Right atrium auricular region (tissue), 2 donors: ENCODE measurements at places on chromosomes 6 and 20. TPM values are rescaled to one million over a fixed set of nuclear protein-coding genes. Genes with fewer than 3 reads are reported as not detected.

DNA sequence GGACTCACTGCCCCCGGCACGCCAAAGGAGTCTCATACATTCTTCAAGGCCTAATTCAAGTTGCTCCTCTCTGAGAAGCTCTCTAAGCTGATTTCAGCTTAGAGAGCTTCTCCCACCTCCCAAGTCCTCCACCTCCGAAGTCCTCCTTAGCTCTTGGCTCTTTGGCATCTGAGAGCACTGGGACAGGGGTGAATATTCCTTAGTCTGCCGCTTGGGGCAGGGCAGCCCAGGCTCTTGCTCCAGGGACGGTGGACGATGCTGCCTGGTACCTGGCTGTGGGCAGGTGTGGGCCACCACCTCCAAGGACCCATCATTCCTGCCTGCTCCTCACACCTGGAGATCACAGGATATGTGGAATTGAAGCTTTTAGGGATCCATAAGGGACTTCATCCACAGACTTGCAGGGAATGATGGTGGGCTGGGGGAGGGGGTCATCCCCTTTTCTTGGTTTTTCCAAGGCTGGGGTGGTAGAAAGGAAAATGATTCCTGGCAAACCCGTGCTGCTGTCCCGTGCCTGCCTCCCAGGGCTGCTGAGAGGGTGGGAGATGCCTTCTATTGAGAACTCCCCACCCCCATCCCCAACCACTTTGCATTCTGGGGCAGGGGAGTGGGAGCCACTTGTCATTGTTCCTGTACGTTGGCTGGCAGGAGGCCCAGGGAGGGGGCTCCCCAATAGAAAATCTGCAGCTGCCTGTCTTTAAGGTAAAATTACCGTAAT lies 57.4 kb downstream of the ARHGAP40 start:
- DNase-seq: no peak

GSTA2 gene
- not detected for total RNA-seq

DNA sequence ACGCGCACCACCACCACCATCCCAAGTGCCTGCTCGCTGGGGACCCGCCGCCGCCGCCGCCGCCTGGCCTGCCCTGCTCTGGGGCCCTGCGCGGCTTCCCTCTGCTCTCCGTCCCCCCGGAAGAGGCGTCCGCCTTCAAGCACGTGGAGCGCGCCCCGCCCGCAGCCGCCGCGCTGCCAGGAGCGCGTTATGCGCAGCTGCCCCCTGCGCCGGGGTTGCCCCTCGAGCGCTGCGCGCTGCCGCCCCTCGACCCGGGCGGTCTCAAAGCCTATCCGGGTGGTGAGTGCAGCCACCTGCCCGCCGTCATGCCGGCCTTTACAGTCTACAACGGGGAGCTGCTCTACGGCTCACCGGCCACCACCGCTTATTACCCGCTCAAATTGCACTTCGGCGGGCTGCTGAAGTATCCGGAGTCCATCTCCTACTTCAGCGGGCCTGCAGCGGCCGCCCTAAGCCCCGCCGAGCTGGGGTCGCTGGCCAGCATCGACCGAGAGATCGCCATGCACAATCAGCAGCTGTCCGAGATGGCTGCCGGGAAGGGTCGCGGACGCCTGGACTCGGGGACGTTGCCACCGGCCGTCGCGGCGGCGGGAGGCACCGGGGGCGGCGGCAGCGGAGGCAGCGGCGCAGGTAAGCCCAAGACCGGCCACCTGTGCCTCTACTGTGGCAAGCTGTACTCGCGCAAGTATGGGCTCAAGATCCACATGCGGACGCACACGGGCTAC lies 7.2 kb downstream of the PRDM13 start:
- DNase-seq: no peak

DNA sequence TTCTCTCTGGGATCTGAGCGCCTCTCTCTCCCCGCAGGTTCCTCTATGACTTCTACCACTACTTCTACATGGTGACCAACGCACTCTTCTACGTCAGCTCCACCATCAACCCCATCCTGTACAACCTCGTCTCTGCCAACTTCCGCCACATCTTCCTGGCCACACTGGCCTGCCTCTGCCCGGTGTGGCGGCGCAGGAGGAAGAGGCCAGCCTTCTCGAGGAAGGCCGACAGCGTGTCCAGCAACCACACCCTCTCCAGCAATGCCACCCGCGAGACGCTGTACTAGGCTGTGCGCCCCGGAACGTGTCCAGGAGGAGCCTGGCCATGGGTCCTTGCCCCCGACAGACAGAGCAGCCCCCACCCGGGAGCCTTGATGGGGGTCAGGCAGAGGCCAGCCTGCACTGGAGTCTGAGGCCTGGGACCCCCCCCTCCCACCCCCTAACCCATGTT lies 36.3 kb upstream of the MRGBP start:
- DNase-seq: no peak

HTR1E gene
- total RNA-seq: not detected

OTOR gene
- total RNA-seq: not detected

GRCh38 chr6:43376551-43376981 lies 7.1 kb upstream of the ZNF318 start:
- no peak for DNase-seq

- DNase-seq: no peak
These were observed 12.4 kb downstream of the ADGRF5 start for GRCh38 chr6:46909371-46909770.

UBE2C gene
- total RNA-seq: 1.4 TPM

DNA sequence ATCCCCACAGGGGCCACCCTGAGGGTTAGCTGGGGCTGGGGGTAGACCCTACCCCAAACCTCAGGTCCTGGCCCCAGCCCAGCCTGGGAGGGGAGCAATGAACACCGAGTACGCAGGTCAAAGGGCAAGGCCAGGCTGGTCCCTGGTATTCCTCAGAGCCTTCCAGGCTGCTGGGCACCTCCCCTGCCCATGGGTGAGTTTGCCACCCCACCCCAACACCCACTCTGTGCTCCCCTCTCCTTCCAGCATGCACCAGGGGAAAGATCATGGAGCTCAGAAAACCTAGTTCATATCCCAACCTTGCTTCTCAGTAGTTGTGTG lies 103.9 kb upstream of the FOXP4 start:
- DNase-seq: no peak

DNA sequence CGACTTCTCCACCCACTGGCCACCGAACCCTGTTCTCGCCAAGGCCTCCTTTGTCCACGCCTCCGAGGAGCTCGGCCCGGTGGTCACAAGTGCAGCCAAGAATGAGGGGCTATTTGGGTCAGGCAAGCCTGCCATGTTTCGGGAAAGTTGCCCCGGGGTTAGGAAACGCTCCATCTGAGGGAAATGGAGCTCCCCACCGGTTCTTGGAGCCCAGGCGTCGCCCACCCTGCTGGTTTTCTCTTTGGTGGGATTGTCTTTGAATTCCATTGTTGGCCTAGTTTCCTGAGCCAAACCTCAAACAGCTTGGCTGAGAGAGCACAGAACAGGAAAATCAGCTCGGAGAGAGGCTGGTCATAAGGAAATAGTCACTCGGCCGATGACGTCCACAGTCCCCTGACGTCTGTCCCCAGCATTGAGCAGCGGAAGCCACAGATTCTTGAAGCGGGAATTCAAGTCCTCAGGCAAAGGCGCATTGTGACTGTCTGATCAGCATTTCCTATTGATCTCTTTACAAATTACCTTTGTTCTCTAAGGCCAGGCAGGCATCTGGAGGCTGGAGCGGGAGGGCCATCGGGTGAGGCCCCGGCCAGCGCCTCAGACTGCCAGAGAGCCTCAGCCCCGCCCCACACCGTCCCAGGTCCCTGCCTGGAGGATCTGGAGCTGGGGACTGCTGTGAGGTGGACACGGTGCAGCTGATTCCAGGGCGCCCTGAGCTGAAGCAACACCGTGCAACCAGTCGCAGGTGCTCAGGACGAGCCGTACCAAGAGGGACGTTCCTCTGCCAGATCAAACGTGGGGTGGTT lies 138.6 kb downstream of the DLL1 start:
- peak; percentile 76 for DNase-seq

DNA sequence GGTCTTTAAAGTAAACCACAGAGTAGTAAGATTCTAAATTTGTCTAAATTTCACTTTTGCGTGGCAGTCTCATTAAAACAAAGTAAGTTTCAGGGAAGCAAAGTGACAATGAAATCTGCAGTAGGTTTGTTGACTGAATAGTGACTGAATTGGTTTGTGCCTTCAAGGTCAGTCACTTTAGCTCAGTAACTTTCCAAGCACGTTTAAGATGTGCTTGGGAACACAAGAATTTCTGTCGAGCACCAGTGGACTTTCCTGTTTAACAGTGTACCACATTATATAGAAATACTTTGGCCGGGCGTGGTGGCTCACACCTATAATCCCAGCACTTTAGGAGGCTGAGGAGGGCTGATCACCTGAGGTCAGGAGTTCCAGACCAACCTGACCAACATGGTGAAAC lies 1.7 kb upstream of the CD24 start:
- no peak for DNase-seq

MLN gene
- not detected for total RNA-seq

HAO1 gene
- not detected for total RNA-seq

- no peak for DNase-seq
These were observed 425 bp downstream of the HBS1L start for GRCh38 chr6:135054226-135054568.

OVOL2 gene
- total RNA-seq: not detected

DNA sequence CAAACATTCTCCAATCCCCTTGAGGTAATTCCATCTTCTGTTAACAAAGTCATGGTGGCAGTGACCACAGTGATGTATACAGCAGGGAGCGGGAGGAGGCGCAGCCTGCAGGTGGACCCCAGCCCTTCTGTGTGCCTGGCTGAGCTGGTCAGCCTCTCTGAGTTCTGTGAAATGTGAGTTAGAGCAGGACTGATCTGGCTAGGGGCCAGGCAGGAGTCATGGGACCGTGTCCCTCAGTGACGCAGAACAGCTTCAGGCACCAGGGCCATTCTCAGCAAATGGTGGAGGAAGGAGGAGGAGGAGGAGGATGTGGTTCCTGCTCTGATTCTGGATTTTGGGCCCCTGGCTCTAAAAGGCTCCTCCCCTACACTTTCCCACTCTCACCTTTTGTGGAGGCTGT lies 6.9 kb downstream of the PHACTR3 start:
- DNase-seq: no peak

- no peak for DNase-seq
These were observed 12.8 kb upstream of the ILRUN start for GRCh38 chr6:34709386-34709785.

NAPB gene
- 4.8 TPM for total RNA-seq

- no peak for DNase-seq
These were observed 67.5 kb upstream of the AFDN start for GRCh38 chr6:167759206-167759605.

- DNase-seq: no peak
These were observed 979 bp downstream of the ZNF133 start for GRCh38 chr20:18289306-18289705.

PABPC1L gene
- total RNA-seq: 1.5 TPM

- DNase-seq: no peak
These were observed 42.6 kb upstream of the APCDD1L start for GRCh38 chr20:58557733-58558342.

- DNase-seq: no peak
These were observed 40.7 kb upstream of the UBR2 start for GRCh38 chr6:42522942-42523814.

GRCh38 chr20:35215066-35215956 lies 11.2 kb upstream of the MMP24 start:
- DNase-seq: no peak

DNA sequence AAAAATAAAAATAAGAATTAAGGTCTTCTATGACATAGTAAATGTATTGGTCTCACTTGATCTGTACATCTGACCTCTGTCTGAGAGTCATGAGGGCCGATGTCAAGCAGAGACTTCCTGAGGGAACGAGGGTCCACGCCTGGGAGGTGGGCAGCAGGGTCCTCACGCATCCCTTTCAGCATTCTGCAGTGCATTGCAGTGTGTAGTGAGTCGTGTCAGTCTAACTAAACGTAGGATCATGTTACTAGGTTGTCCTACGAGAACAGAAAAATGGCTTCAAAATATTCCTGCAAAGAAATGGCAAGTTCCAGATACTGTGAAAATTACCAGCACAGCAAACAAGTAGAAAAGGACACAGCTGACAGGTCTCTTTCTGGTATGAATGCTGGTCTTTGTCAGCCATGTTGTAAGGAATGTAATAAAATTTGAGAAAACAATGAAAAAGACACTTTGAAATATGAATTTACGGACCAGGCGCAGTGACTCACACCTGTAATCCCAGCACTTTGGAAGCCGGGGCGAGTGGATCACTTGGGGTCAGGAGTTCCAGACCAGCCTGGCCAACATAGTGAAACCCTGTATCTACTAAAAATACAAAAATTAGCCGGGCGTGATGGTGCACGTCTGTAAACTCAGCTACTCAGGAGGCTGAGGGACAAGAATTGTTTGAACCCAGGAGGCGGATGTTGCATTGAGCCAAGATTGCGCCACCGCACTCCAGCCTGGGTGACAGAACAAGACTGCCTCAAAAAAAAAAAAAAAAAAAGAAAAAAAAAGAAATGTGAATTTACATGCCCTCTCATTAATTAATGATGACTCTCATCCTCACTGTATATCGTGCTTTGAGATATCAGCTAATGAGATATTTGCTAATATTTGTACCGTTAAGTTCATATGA lies 2.4 kb upstream of the AHCY start:
- no peak for DNase-seq

GRCh38 chr6:130368576-130368975 lies 2.8 kb downstream of the TMEM200A start:
- no peak for DNase-seq

DNA sequence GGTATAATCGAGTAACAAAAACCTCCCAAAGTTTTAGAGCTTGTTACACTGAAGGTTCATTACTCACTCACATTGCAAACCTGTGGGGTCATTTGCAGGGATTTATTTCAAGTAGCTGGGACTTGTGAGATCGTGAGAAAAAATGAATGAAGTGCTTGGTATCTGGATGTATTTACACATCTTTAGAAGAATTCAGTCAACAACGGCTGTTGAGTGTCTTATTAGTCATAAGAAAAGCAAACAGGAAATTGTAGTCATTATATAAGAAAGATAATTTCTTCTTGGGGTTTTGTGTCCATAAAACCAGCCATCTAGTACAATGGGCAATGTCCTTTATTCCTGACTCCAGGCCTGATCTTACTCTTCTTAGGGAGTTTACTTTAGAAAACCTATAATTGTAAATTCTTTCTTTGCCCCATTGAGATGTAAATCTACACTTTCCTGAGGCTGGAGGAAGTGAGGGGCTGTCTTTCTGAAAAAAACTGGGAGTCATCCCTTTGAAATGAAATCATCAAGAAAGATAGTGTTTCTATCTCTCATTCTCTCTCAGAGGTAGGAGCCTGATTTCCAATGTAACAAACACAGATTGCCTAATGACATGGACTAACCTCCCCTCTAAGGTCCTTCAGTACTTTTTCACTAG lies 202.5 kb upstream of the ASCC3 start:
- DNase-seq: no peak

SCAND1 gene
- 64.0 TPM for total RNA-seq

NFKBIE gene
- 8.7 TPM for total RNA-seq

GRCh38 chr6:8837343-8837742 lies 402.0 kb upstream of the SLC35B3 start:
- DNase-seq: no peak

GRCh38 chr20:13229538-13229937 lies 8.5 kb downstream of the ISM1 start:
- no peak for DNase-seq

SYCP2 gene
- 0.79 TPM for total RNA-seq

- no peak for DNase-seq
These were observed 957 bp downstream of the TTK start for GRCh38 chr6:80005406-80005805.
